ENCODE measurements at places on chromosomes 13 and 19.

DNA sequence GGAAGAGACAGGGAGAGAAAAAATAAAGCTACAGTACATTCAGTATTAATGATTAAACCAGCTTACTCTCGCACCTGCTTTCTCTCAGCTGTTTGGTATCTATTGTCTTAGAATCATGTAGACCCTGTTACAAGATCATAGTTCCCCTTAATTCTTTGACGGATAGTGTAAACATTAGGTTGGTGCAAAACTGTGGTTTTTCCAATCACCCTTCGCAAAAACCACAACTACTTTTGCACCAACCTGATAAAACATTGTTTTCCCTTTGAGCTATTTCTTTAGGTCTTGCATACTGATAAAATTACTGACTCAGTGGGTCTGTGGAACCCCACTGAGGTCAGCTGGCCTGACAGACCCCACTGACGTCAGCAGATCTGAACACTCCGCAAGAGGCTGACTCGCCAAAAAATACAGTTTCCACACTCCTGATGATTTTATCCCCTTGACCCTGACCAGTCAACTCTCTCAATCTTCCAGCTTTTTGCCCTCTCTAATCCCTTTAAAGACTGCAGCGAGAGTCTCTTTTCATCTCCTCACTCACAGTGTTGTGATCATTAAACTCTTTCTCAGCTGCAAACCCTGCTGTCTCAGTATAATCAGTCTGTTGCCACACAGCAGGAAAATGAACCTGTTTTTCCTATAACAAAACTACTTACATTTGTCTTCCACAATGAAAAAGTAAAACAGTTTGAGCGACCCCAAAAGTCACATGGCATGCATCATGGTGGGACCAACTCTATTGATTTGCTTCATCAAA is 123.9 kb downstream of the SLITRK6 start:
- H3K36me3 ChIP-seq, result no peaks in the 10 kb centered on the region
- H3K4me1 ChIP-seq, result no peaks in the 10 kb centered on the region
- H3K4me3 ChIP-seq, result no peak overlapping the region
- H3K27me3 ChIP-seq, result no peaks in the 10 kb centered on the region
- H3K27ac ChIP-seq, result no peak overlapping the region
- DNase-seq, result no peak

GRCh38 chr13:20499986-20500385 is 25.7 kb downstream of the CRYL1 start:
- DNase-seq, result no peak
- H3K36me3 ChIP-seq, result no peaks in the 10 kb centered on the region
- no peak overlapping the region for H3K27ac ChIP-seq
- H3K4me1 ChIP-seq, result no peaks in the 10 kb centered on the region
- H3K27me3 ChIP-seq, result no peaks in the 10 kb centered on the region

DNA sequence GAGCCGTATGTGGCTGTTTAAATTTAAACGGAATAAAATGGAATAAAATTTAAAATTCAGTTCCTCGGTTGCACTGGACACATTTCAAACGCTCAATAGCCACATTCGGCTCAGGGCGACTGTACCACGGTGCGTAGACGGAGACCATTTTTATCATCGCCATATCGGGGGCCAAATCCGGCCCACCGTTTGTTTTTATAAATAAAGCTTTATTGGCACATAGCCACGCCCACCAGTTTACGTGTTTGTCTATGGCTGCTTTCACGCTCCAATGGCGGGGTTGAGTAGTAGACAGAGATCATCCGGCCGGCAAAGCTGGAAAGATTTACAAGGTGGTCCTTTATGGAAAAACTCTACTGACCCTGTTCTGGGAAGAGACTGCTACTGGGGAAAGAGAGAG is 33.0 kb downstream of the PTPRS start:
- H3K4me3 ChIP-seq, result no peak overlapping the region
- H3K36me3 ChIP-seq, result no peaks in the 10 kb centered on the region
- H3K27me3 ChIP-seq, result no peaks in the 10 kb centered on the region

GRCh38 chr19:48319647-48320541 is 5.5 kb upstream of the EMP3 start:
- no peaks in the 10 kb centered on the region for H3K27me3 ChIP-seq
- no peaks in the 10 kb centered on the region for H3K36me3 ChIP-seq
- peaks cover 28% of the 10 kb centered on the region for H3K4me1 ChIP-seq
- H3K27ac ChIP-seq, result peak overlapping the region; percentile 77
- DNase-seq, result peak; percentile 82

- no peaks in the 10 kb centered on the region for H3K36me3 ChIP-seq
- no peak overlapping the region for H3K4me3 ChIP-seq
- H3K27ac ChIP-seq, result no peak overlapping the region
- H3K4me1 ChIP-seq, result no peaks in the 10 kb centered on the region
- H3K27me3 ChIP-seq, result no peaks in the 10 kb centered on the region
Measured at GRCh38 chr13:94233837-94234236, 245.6 kb downstream of the DCT start.

Measured in lung (tissue), 17 donors.